ENCODE measurements at places on chromosomes 5 and 9.

DNA sequence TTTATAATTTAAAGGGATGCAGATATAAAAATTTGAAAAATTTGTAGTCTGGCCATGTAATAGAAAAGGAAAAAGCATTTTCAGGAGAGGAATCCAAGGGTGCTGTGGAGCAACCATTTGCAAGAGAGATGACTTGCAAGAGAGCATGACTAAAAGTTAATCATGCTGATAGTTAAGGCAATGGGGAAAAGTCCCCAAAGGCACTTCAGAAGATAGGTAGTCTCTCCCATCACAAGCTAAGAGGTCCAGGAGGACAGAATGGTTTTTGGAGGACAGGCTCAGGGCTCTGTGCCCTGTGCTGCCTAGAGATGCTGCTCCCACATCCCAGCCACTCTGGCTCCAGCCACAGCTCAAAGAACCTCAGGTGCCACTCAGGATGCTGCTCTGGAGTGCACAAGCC lies 38.8 kb downstream of the DNAJB5 start:
- DNase-seq: no peak

DNA sequence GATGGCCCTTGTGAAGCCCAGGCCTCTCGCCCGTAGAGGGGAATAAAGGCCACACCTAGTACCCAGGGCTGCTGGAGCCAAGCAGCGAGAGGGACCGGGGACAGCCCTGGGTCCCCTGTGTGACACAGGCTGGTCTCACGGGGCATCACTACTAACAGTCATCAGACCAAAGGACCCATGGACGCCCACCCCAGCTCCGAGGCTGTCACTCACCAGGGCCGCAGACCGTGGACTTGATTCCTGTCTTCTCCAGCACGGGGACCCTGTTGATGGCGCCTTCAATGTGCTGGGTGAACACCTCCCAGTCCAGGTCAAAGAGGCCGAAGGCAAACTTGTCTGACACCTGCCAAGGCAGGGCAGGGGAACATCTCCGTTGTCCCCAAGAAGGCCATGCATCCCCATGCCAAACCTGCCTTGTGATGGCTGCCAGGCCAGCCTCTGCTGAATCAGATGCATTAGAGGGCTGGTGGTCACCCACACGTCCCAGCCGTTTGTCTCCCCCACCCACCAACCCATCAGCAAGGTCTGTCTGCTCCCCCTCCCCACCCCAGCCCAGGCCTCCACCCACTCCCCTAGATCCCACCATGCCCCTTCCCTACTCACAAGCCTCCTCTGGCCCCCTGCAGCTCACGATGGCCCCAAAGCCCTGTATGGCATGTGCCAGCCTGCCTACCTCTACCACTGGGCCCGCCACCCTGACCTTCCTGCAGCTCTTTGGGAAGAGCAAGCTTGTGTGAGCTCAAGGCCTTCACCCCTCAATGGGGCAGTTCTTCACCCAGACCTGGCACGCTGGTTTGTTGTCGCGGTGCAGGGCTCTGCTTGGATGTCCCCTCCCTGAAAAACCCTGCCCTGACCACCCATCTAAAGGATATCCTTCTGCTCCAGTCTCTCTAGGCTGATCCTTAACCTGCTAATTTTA lies 20.8 kb downstream of the SARDH start:
- DNase-seq: no peak

DNA sequence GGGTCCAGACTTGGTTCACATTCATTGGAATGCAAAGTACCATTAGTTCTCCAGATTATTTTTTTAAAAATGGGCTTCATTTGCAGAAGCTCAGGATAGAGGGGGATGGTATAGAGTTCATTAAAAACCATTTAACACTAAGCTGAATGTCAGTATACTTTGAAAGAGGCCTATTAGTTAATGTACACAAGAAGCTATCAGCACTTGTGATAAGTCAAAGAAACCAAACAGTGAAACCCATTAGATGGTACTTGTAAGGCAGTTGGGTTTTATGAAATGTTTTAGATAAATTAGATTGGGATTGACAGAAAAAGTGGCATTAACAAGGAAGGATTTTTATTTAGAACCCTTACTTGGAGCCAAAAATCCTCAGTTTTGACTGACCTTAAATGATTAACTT lies 229.2 kb upstream of the MPDZ start:
- DNase-seq: no peak

- DNase-seq: no peak
These were observed 4.7 kb downstream of the ADGRD2 start for GRCh38 chr9:124454791-124455443.

DNA sequence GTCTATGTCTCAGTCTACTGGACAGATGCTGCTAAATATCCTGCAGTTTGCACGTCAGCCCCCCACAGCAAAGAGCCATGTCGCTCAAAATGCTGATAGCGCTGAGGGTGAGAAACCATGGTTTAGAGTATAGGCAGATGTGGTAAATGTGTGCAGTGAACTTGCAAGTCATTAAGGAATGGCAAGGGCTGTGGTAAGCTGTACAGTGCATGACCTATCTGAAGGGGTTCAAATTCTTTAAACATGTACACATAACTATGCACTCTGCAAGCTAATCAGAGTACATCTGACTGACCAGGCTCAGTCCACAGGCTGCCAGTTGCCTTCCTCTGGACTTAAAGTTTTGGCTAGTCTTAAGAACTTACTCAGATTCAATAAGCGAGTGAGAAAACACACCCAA lies 170.7 kb downstream of the CFAP90 start:
- DNase-seq: no peak

- DNase-seq: peak; percentile 41
These were observed 1111.8 kb downstream of the TAF11L14 start for GRCh38 chr5:18745988-18746615.

- no peak for DNase-seq
These were observed 47.2 kb downstream of the GTF3C4 start for GRCh38 chr9:132717326-132717945.

DNA sequence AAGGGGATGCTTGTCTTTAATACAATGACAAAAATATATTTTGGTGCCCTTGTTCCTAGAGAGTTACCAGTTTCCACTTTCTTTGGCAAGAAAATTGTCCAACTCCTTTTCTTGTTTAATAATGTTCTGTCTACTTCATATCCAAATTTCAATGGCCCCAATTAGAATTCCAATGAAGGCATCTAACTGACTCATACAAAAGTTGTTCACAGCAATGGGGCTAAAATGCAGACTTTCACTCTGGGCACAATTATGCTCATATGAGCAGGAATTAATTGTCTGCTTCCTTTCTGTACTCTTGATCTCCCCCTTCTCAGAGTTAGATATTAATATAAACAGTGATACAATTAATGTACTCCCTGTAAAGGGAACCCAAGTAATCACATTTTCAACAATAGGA lies 42.1 kb upstream of the ZNF622 start:
- no peak for DNase-seq

DNA sequence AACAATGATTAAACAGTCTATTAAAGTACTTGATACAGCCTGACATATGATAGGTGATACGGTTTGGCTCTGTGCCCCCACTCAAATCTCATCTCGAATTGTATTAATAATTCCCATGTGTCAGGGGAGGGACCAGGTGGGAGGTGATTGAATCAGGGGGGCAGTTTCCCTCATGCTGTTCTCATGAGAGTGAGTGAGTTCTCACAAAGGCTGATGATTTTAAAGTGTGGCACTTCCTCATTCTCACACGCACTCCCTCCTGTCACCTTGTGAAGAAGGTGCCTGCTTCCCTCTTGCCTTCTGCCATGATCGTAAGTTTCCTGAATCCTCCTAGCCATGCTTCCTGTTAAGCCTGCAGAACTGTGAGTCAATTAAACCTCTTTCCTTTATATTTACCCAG lies 40.1 kb upstream of the TARS1 start:
- no peak for DNase-seq

GRCh38 chr9:131144201-131144600 lies 18.8 kb downstream of the NUP214 start:
- DNase-seq: no peak

- DNase-seq: no peak
These were observed 86.1 kb upstream of the LRRTM2 start for GRCh38 chr5:138961221-138961620.

- no peak for DNase-seq
These were observed 802.2 kb upstream of the WWC1 start for GRCh38 chr5:167489202-167489601.

GRCh38 chr9:107999011-107999410 lies 509.4 kb upstream of the KLF4 start:
- no peak for DNase-seq

- DNase-seq: peak; percentile 28
These were observed 112.2 kb downstream of the RPS23 start for GRCh38 chr5:82165740-82166530.

GRCh38 chr5:59238126-59238902 lies 655.2 kb downstream of the PDE4D start:
- DNase-seq: no peak

DNA sequence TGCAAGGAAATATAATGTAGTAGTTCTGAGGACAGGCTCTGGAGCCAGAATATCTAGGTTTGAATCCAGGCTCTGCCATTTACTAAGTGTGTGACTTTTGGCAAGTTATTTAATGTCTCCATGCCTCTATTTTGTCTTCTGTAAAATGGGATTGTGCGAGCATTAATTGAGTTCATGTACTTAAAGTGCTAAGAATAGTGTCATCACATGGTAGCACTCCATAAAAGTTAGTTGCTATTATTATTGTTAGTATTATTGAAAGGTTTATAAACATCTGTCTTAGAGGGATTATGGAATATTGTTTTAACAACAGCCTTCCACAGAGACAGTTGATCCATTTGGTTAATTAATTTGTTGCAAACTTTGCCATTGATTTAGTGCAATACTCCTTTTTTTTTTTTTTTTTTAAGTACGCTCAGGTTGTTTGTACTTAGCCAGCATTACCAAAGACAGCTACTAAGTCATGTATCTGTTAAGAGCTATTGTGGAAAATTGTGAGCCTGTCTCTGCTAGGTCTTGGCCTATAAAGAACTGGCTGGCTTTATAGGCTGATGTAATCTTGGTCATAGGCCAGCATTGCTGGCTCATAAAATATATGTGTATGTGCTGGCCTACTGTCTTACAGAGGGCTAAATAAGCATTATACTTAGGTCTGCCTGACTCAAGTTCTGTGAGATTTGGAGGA lies 174.7 kb downstream of the WDR70 start:
- DNase-seq: no peak

DNA sequence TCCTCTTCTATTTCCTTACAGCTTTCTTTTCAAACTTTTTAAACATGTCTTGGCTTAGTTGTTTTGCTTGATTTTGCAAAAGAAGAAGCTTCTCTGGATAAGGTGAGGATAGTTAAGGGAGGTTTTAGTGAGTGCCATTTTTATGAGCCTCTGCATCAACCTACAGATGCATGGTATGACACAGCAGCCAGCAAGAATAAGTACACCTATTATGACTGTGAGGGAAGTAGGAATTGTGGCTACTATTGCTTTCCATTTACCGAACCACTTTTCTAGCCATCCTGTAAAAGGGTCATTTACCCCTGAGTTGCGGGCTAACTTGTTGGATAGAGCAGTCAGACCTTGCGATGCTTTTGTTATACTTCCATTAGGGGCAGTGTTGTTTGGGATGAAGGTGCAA lies 7.0 kb upstream of the TUT7 start:
- DNase-seq: no peak

DNA sequence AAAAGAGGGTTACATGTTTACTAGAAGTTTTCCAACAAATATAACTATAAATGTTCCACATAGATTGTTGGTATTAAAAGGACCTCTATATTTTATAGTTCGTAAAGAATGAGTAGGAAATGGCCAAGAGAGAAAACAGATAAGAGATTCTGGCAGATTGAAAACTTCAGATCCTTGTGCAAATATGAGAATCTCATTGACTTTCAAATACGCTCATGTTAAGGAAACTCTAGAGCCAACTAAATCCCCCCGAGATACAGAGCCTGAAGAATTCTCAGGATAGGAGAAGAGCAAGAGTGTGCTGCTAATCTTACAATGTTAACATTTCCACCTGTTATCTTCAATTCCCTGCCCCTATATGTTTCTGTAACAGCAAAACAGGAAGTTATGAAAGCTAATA lies 159.0 kb upstream of the OR13F1 start:
- DNase-seq: no peak

- no peak for DNase-seq
These were observed 105.5 kb downstream of the PDE6A start for GRCh38 chr5:149838881-149839739.

DNA sequence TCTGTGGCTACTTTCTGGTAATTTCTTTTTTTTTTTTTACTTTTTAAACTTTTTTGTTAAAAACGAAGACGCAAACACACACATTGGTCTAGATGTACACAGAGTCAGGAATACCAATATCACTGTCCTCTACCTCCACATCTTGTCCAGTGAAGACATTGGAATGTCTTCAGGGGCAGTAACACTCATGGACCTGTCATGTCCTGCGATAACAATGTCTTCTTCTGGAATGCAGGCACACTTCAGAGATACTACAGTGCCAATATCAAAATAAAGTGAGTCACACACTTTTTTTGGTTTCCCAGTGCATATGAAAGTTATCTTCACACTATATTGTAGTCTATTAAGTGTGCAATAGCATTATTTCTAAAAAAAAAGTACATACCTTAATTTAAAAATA lies 175.9 kb downstream of the ARRDC3 start:
- DNase-seq: no peak

- no peak for DNase-seq
These were observed 7.1 kb upstream of the IFNA6 start for GRCh38 chr9:21357479-21358460.

DNA sequence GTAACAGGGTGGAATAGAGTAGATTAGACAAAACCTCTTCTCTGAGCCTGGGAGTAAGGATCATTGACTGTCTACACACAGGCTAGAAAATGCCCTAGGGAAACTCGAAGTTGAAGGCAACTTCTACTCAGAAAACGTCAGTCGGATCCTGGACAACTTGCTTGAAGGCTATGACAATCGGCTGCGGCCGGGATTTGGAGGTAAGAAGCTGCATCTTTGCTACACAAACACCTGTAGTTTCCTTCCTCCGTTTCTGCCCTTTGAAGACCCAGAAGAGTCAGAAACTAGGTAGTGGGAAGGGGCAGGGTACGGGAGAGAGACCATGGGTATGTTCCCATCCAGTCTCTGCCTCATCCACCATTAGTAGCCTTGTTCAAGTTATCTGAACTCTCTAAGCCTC lies 628 bp downstream of the GABRA6 start:
- DNase-seq: no peak

DNA sequence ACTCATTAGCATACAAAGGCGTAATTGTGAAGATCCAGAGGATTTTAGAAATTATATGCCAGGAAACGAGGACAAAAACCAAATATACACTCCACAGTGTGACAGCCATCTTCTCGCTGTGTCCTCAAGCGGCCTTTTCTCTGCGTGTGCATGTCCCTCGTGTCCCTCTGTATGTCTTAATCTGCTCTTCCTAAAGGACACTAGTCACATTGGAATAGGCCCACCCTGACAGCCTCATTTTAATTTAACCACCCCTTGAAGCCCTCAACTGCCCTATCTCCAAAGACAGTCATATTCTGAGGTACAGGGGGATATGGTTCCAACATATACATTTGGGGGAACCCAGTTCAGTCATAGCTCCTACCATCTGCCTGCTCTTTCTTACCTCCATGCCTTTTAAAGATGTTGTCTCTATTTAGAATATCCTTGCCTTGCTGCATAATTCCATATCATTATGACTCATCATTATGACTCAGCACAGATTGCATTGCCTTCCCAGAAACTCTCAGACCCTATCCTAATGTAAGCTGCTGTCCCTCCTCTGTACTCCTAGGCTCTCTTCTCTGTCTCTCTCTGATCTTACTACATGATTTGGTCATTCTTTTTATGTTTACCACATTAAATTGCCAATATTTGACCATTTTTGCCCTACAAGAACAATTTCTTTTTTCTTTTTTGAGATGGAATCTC lies 210.9 kb downstream of the AOPEP start:
- no peak for DNase-seq

All from activated naive CD4-positive, alpha-beta T cell treated with anti-CD3 and anti-CD28 coated beads, Interleukin-2, amount 50 U/mL, for 16 hours (primary cell).